OCI-LY7 (cell line): ENCODE measurements at places on chromosomes 7 and 10. TPM values are rescaled to one million over a fixed set of nuclear protein-coding genes. Genes with fewer than 3 reads are reported as not detected.

DNA sequence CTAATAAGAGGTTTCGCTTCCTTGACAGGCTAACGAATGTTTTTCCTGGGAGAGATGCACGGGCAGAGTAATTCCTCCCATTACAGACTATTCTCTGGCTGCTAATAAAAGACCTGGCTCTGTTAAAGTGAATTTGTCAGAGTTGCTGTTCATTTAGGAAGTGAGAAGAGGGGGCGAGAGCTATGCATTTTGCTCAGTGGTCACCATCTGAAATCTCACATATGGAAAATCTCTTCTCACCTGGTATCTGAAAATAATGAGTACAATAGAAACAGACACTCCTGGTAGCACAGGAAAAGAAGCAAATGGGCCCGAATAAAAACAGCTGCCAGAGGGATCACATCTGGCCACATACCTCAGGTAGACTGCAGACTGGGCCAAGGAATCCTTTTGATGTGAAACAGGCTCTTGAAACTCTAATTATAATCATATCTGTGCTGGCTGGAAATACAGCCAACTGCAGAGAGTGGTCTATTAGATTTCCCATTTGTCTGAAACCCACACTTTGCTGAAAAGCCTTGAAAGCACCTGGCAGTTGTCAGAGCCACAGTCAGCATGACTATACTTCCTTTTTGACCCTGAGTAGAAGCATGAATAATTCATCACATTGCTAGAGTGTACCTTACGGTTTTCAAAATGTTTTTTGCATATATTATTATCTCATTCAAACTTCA, 33.6 kb downstream of the AOAH start:
- no peak for DNase-seq

- peak; percentile 97 for DNase-seq
Measured at GRCh38 chr10:96244354-96244753, 27.0 kb downstream of the BLNK start.

LRRC4 gene
- not detected in 2 replicates for total RNA-seq

ANXA8 gene
- not detected in 2 replicates for total RNA-seq

LSM8 gene
- total RNA-seq: 80.7 and 92.6 TPM in 2 replicates
